H54 (cell line): ENCODE measurements at places on chromosomes 12 and 14.
A peak's percentile ranks its signal among the peaks of the same experiment; 100 is the strongest.

DNA sequence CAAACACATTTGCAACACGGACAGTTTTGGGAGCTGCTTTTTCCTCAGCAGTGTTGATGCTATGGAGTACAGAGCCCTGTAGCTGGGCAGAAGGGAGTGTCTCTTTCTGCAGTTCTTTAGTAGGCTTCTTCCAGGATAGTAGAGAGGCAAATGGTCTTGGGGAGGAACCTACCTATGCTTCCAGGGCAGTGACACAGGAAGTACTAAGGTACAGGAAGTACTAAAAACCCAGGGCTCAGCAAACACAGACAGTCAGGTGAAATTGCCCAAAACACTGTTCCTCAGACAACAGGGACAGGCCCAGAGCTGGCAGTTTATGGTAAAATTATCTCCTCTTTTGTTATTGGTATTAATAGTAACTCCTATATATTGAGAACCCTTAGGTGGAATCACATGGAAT lies 217.6 kb downstream of the TTC8 start:
- DNase-seq = no peak

DNA sequence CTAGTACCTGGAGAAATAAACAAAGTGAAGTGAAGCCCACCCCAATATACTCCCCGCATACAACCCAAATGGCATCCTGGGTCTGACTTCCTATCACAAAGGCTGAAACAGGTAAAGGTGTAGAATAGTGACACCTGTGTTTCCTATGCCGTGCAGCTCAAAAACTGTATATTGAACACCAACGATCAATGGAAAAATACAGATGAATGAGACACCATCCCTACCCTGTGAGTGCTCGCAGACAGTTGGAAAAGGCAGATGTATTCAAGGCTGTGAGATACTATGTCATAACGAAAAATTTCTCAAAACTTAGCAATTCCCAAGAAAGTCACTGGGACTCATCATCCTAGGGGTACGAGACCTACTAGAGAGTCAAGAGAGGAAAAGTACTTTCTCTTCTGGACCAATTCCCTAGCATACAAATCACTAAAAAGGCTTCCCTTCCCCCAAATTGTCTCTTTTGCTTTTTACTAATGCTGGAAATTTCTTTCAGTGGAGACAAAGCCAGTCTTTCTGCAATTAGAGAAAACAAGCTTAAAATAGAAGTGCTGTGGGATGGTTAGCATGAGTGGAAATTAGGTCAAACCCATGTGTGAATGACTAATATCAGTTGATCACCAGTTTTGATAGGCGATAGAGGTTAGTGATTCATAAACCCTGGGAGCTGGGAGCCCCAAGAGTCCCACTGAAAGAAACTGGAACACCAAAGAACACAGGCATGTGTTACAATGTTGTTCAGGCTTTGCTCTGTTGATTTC lies 249.7 kb downstream of the SPTSSA start:
- DNase-seq = no peak

DNA sequence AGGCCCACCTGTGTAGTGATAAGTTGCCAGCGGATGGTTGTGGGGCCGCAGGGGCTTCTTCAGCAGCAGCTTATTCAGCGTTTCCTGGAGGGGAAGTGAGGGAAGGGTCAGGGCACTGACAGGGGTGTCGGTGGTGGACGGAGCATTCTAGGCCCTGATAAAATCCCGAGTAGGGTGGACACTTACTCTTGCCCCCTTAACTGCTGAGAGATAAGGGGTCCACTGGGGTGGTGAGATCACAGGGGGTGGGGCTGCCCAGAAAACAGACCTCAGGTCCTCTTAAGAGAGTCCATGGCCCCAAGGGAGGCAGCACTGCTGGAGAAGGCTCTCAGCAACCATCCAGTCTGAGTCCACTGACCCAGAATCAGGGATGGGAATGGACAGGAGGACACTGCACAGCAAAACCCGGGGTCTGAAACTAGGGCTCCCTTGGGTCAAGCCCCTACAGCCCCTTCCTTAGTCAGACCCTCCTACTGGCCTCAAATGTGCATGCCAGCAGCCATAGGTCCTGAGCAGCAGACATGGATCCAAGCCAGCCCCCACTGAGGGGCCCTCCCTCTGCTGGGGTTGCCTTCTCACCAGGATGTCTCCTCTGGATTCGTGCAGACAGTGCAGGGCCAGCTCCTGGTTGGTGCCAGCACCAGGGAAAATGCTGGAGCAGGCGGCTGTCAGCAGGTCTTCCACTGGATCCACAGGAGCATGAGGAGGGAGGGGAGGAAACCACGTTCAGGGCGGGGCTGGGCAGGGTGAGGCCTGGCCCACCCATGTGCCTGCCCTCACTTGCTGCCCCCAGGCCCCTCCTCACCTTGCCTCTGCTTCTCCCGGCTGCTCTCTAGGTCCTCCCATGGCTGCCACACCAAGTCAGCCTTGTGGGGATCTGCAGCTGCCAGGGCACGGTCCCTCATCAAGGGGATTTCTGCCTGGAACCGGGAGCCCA lies 12.1 kb upstream of the PNMA1 start:
- DNase-seq = no peak

DNA sequence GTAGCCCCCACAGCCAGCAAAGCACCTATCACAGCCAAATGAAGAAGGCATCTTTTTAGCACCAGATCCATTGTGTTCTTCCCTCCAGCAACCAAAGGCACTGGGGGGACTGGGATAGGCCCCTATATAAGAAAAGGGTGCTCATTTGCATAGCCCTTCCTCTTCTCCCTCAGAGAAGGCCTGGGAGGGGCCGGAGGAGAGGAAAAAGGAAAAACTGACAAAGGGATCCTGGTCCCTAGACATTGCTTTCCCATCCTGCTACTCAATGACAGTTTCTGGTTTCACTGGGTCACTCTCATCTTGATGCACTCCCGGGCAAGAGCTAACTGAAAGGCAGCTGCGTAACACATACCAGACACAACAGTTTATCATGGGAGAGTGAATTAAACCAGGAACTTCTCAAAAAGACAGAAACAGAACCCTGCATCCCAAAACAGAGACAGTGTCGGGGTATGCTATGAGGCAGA lies at the start of gene PMEL:
TSS of gene PMEL (minus strand) at position 102 of the 467 bp plus-strand sequence. CDS start at position 71, 31 bp downstream.
- DNase-seq = no peak

- DNase-seq = no peak
Observed at GRCh38 chr12:53550595-53550994, 43.3 kb upstream of the NPFF start.

DNA sequence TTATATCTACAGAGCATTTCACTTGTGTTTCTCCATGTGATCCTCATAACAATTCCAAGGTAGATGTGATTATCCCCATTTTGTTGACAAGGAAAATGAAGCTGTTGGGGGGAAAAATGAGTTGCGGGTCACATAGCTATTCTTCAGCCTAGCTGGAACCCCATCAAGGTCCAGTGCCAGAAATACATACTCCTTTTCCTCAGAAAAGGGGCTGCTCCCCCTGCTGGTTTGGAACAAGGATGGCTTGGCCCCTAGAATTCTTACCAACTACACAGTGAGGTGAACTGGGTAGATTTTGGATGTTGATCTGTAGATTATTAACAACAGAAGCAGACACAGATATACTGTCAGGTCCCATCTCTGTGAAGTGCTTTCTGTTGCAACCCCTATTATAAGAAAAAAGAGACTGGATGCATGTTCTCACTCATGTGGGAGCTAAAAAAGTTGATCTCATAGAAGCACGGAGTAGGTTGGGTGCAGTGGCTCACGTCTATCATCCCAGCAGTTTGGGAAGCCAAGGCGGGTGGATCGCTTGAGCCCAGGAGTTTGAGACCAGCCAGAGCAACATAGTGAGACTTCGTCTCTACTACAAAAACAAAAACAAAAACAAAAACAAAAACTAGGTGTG lies 8.9 kb downstream of the IKZF4 start:
- peak; percentile 33 for DNase-seq

GRCh38 chr14:44041700-44042099 lies 465.4 kb downstream of the FSCB start:
- no peak for DNase-seq

- no peak for DNase-seq
Observed at GRCh38 chr14:76583174-76583573, 178.1 kb upstream of the VASH1 start.
